Retinal pigment epithelial cell (primary cell): ENCODE measurements at places on chromosomes 4 and X.

- no peak for DNase-seq
Measured at GRCh38 chrX:130081421-130082045, 28.8 kb downstream of the ELF4 start.

- no peak for DNase-seq
Measured at GRCh38 chr4:21953653-21954052, 5.1 kb upstream of the KCNIP4 start.

GRCh38 chr4:133565379-133565778 lies 416.3 kb downstream of the PCDH10 start:
- DNase-seq = peak; percentile 77

GRCh38 chr4:27357283-27357682 lies 496.6 kb downstream of the STIM2 start:
- no peak for DNase-seq

GRCh38 chr4:98659106-98659592 lies 738 bp upstream of the TSPAN5 start:
- DNase-seq = no peak

- no peak for DNase-seq
Measured at GRCh38 chrX:107706309-107706708, 69.3 kb downstream of the TSC22D3 start.

DNA sequence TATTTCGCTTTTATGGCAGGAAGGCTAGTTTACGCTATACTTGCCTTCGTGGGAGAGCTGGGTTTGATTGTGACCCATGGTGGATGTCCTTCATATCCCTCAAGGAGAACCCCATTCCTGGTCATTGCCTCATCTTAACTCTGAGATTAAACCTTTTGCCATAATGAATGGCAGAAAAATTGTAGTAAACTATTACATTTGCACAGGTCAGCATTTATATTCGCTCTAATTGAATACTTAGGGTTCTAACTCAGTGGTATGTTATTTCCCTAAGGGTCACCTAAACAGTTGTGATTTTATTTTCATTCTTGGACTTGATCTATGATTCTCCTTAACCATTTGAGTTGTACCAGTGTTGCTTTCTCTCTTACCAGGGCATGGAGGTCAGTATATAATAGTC lies 13.4 kb downstream of the PDK3 start:
- DNase-seq = no peak

DNA sequence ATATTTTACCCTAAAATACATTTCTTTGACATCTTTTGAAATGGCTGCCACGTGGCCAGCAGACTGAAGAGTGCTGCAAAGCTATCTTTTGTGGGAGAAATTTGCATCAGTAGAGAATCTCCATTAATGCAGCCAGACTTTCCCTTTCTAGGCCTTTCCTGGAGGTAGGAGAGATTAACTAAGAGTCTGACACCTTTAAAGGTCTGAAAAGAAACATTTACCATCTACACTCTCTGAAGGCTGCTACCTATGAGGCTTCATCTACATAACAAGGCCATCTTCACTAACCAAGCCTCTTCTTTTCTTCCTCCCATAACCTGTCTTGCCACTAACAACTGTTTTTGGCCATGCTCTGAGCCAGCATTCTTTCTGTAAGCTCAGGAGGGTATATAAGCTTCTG lies 17.8 kb upstream of the SPRY1 start:
- DNase-seq = no peak

DNA sequence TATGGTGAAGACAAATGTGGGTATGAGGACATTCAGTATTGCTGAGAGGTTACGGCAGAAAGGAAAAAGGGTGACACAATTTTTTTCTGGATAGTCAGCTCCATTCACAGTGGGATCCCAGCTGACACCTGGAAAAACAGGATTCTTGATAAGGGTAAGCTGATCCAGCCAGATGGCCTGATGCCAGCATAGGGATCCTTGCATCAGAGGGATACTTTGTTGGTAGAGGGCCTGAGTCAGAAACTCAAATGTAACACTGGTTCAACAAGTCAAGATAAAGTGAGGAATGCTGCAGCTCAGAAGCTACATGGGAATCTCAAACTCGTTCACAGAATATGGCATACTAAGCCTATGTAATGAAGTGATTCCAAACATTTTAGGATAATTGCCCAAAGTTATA lies 726.7 kb downstream of the C4orf33 start:
- peak; percentile 62 for DNase-seq

GRCh38 chr4:156732634-156733033 lies 239.0 kb downstream of the PDGFC start:
- no peak for DNase-seq

DNA sequence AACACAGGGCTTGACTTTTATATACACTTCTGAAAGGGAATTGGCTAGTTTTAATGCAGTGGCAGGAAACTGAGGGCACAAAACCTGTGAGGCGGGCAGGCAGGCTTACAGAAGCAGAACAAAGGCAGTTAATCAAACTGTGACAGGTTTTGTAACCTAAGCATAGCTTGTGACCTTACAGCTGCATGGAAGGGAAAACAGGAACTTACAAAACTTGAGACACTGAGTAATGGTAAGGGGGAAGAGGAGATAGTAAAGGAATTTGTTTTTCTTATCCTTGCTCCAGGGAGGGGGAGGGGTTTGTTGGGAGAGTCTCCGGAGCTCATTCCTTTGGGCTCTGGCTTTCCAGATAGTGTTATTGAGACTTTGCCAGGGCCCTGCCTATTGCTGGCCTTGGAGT lies 55.6 kb downstream of the SLITRK4 start:
- no peak for DNase-seq

GRCh38 chr4:8478801-8479744 lies 38.5 kb downstream of the TRMT44 start:
- no peak for DNase-seq

GRCh38 chr4:31411565-31411964 lies 691.4 kb downstream of the PCDH7 start:
- no peak for DNase-seq

DNA sequence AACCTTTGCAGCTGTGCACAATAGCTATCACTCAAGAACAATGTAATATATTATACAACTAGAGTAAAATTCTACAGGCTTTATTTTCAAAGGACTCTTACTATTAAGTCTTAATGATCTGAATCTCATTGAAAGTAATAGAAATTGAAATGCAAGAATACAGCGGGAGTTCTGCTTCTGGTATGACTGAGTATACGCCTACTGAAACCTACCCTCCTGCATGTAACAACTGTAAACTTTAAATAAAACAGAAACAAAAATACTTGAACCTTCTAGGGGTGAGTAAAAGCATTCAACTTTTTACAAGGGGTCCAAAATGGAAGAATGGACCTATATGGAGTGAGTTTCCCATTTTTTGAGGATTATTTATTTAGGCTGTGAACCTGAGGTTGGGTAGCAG lies 13.5 kb downstream of the DCHS2 start:
- no peak for DNase-seq

DNA sequence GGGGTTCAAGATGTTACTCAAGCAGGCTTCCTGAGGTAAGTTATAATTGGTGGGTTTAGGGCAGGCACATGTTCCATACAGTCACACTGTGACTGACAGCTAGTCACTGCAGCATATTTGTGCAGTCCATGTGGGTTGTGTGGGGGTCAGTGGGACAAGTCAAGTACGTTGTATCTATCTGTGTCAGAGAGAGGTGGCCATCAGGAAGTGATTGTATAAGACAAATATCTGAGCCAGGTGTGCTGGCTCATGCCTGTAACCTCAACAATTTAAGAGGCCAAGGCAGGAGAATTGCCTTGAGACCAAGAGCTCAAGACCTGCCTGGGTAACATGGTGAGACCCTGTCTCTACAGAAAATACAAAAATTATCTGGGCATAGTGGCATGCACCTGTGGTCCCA lies 509.3 kb downstream of the CENPC start:
- no peak for DNase-seq

GRCh38 chrX:65879977-65880799 lies 159.7 kb downstream of the VSIG4 start:
- no peak for DNase-seq

DNA sequence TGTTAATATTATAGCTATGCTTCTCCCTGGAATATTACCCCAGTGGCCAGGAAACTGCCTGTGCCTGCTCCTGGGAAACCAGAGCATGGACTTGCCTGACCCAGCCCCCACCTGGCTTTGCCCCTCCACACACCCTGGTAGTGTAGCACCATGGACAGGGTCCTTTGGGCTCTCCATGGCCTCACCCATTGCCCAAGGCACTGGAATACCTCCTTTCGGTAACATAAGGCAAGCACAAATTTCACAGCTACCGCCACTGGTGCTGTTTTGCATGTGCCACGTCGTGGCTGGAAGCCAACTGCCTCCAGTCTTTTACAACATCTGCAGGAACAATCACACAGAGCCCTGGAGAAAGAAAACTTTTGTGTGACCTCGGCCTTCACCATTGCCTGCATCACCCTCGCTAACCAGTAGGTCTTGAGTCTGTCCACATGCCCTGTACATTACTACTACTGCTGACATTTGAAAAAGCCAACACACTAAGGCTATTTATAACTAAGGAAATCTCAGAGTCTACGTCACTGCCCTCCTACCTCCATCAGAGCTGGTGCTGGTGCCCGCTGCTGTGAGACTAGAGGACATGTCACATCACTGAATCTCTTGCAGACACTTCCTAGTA lies 47.7 kb downstream of the HPGD start:
- no peak for DNase-seq
